ENCODE measurements at places on chromosomes 4 and X.

GRCh38 chrX:133793626-133794025 lies 191.8 kb downstream of the GPC3 start:
- DNase-seq: no peak

- DNase-seq: no peak
Measured at GRCh38 chr4:87939978-87940690, 35.4 kb upstream of the SPP1 start.

GRCh38 chr4:123083646-123084045 lies 161.2 kb upstream of the NUDT6 start:
- no peak for DNase-seq

GRCh38 chr4:70718811-70719604 lies 2.8 kb upstream of the RUFY3 start:
- no peak for DNase-seq

DNA sequence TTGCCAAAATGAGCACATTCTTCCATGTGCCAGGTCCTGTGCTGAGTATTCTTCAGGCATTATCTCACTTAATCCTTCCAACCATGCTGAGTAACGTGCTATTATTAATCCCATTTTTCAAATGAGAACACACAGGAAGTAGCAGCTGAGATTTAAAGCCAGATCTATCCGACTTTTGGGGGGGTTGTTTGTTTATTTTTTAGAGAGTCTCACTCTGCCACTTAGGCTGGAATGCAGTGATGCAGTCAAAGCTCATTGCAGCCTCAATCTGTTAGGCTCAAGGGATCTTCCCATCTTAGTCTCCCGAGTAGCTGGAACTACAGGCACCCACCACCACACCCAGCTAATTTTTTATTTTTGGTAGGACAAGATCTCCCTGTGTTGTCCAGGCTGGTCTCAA lies 55.5 kb upstream of the TRIM2 start:
- no peak for DNase-seq

- no peak for DNase-seq
Measured at GRCh38 chr4:73690051-73690738, 50.2 kb upstream of the CXCL8 start.

GRCh38 chr4:57363346-57363745 lies 253.2 kb upstream of the IGFBP7 start:
- no peak for DNase-seq

- no peak for DNase-seq
Measured at GRCh38 chr4:104559502-104559901, 64.8 kb upstream of the CXXC4 start.

GRCh38 chrX:27057883-27058282 lies 405.3 kb downstream of the PPP4R3C start:
- no peak for DNase-seq

- no peak for DNase-seq
Measured at GRCh38 chr4:5474756-5475155, 233.6 kb downstream of the EVC2 start.

DNA sequence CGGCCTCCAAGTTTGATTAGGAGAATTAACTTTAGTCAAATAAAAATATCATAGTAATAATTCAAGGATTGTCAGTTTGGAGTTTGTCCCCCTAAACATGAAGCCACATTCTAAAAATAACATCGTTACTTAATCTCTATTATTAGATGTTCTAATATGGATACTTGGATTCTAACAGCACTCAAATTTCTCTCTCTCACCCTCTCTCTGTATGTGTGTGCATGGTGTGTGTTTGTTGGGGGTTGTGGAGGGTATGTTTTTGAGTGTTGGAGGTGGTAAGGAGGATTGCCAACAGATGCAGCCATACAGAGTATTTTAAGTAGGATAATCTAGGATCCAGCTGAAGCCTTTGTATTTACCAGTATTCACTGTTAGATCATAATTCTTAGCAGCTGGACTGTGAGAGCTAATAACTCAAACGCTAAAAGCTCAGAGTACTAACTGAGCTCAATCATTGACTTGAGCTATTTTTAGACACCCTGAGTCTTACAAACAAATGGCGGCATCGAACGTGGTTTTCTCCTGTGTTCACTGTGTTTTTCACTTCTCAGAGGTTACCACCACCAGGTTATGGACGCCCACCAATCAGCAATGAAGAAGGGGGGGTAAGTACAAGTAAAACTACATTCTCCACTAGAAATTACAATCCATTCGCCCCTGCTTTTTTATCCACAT lies 8.8 kb downstream of the ENAM start:
- DNase-seq: no peak

GRCh38 chr4:13396161-13396560 lies 88.0 kb downstream of the RAB28 start:
- no peak for DNase-seq

- DNase-seq: no peak
Measured at GRCh38 chr4:10947898-10948297, 263.3 kb upstream of the CLNK start.

- no peak for DNase-seq
Measured at GRCh38 chrX:70478526-70479245, 34.1 kb downstream of the DLG3 start.

DNA sequence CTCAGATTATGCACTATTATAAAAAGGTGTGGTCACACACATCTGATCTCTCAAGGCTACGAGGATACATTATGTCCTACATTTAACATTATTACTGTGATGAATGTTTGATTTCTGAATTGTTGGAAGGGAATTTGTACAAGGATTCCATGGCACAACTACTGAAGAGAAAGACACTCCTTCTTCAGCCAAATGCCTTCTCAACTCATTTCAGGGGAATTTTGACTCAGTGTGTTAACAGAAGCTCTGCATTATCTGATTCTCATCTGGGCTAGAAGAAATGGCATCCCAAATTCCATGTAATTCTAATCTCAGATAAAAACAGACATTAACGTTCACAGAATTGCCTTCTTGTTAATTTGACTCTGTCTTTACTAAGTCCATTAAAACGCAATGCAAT lies 477.7 kb downstream of the PDGFC start:
- DNase-seq: no peak

GRCh38 chrX:150084496-150085229 lies 146.4 kb upstream of the EOLA2 start:
- no peak for DNase-seq

DNA sequence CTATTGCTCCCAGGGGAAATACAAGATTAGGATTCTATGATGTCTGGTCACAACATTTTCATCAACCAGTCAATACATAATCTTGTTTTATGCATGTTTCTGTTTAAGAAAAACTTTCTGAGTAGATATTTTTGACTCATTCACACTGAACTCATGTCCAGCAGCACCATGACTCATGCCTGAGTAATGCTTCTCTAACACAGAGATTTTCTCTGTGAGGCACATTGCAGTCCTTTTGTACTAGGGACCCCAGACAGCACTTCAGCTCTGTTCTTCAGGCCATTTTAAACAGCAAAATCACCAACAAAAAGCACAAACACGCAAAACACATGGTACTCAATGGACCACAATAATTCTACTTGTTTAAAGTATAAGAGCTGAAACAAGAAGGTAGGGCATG lies 83.6 kb downstream of the MXRA5 start:
- no peak for DNase-seq

DNA sequence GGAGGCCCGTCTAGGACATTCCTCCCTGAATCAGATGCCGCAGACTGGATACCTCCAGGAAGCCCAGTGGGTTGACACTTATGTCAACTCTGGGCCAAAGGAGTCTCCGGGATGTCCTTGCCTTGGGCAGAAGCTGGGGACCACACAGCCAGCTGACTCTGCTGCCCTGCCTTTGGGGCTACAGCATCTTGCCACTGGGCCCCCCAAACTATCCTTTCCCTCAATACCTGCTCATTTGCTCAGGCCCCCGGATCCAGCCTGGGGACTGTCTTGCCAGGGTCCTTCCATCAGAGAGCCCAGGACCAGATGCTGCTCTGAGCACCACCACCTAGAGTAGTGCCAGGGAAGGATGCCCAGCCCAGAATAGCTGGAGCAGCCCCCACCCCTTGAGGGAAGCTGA lies 19.0 kb downstream of the RAB33A start:
- DNase-seq: no peak

DNA sequence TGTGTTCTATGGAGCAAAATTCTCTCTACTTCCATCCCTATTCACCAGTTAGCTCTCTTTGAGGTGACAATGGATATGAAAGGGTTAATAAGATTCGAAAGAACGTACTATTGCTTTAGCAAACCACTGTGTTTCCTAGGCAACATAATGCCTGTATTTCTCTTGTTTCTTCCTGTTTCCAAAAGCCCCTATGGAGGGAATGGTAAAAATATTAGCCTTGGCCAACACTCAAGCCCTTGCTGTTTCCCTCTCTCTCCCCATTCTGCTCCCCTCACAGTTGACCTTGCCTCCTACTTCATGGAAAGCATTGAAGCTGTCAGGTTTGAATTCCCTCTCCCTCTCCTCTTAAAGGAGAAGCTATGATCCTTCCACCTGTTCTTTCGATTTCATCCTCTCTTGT lies 9.6 kb upstream of the PGRMC1 start:
- no peak for DNase-seq

DNA sequence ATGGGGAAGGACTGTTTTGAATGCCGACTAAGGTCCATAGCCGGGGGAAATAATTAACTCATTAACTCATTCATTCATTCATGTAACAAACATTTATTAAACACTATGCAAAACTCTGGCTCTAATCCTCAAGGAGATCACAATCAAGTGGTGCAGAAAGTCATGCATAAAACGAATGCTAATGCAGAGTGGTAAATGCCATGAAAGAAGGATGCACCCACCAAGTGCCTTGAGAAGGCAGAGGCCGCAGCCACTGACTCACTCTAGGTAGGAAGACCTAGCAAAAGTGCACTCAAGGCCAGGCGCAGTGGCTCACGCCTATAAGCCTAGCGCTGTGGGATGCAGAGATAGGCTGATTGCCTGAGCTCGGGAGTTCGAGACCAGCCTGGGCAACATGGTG lies 22.9 kb downstream of the SLITRK2 start:
- DNase-seq: no peak

GRCh38 chr4:152778656-152779512 lies 646 bp downstream of the TIGD4 start:
- peak; percentile 8 for DNase-seq

- DNase-seq: no peak
Measured at GRCh38 chrX:147838465-147839131, 73.1 kb upstream of the FMR1 start.

DNA sequence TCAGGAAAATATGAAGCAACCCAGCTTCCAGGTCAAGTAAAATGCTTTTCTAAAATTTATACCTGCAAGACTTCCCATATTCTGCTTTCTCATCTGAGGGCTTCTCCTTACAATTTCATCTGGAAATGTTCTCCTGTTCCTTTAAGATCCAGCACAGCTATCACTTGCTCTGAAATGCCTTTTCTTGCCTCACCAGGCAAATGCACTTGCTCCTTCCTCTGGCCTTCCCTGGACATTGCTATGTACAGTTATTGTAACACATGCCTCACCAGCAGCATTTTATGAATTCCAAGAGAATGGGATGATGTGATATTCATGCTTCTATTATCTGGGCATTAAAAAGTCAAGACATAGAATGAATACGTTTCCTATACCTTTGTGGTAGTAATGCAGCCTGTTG lies 842.1 kb upstream of the INTU start:
- DNase-seq: no peak

DNA sequence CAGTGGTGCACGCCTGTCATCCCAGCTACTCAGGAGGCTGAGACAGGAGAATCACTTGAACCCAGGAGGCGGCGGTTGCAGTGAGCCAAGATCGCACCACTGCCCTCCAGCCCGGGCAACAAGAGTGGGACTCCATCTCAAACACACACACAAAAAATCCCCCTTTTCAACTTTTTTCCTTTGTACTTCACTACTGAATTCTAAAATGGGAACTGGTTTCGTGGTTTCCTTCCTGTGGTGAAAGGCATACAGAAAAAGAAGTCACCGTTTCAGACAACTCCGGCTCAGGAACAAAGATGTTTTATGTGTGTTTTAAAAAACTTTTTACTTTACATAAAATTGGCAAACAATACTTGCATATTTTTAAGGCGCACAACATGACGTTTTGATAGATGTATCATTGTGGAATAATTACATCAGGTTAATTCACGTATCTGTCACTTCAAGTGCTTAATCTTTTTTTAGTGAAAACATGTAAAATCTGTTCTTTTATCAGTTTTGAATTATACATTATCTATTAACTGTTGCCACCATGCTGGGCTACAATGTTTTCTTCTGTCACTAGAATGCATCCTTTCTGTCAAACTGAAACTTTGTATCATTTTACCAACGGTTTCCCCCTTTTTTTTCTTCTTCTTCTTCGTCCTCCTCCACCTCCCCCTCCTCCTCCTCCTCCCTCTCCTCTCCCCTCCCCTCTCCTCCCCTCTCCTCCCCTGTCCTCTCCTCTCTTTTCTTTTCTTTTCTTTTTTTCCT lies 186.0 kb downstream of the CRLF2 start:
- DNase-seq: peak; percentile 27

DNA sequence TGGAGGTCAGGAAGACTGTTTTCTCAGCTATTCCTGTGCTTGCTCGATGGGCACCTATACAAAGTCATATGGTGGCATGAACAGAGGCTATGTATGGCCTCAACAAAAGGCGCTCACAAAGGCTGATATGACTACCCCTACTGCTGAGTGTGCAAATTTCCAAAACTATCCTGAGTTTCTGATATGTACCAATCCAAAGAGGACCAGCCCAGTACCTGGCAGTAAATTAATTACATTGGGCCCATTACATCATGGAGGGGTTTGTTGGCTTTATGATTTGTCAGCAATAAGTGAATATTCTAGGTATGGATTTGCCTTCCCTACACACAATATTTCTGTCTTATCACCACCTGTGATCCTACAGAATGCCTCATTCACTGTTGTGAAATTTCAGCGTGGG lies 12.3 kb downstream of the MAGED1 start:
- no peak for DNase-seq

GRCh38 chrX:111191598-111191997 lies 78.7 kb downstream of the CAPN6 start:
- DNase-seq: no peak

GRCh38 chr4:185137233-185137925 lies 5.7 kb upstream of the SLC25A4 start:
- DNase-seq: no peak

DNA sequence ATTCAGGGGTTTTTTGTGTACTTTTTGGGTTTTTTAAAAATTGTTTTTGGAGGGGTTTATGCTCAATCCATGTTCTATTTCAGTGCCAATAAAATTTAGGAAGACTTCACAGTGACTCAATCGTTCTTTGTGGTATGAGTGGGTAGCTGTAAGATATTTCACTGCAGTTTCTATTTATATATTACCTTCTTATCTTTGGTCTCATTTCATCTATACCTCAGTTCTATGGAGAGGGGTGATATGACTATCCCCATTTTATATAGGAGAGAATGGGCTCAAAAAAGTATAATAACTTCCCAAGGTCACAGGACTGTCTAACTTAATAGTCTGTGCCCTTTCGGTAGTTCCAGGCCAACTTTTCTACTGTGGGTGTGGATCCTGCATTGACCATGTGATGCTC lies 74.4 kb downstream of the MSN start:
- no peak for DNase-seq

DNA sequence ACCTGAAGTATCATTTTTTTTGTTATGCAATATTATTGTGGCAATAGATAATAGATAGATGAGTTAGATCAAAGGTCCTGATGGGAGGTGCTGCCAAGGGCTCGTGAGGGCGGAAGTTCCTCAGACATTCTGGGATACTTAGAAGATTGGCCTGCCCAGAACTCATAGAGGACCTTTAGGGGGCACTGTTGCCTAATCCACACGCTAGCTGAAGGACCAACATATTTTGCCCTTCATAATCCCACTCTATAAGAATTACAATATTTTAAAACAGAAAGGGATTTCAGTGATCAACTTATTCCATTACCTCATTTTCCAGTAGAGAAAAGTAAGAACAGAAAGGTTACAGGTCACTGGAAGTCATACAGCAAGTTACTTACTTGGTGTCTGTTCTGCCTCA lies 22.9 kb upstream of the COX7B2 start:
- peak; percentile 19 for DNase-seq

GRCh38 chrX:148457279-148457678 lies 43.1 kb upstream of the AFF2 start:
- no peak for DNase-seq
